Hematopoietic multipotent progenitor cell treated with erythropoietin and hydrocortisone succinate and interleukin-3 and kit ligand, for 15 days (in vitro differentiated cells): ENCODE measurements at places on chromosomes 11 and 22.

GRCh38 chr22:30481711-30482110 is 9.9 kb upstream of the SEC14L3 start:
- DNase-seq, result no peak

DNA sequence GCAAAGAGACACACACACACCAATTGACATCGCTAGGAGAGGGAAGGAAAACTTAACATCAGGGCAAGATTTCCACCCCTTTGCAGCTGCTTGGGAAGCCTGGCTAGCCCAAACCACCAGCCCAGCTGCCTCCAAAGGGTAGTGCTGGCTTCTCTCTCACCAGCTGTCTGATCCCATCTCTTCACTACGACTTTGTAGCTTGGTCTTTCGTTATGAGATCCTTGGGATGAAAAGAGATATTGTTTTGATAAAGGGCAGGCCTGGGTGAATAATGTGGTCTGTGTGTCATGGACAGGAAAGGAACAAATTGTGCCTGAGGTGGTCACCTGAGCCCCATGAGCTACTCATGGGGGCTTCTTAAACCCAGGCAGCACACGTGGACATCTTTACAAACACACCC is 101.9 kb downstream of the ARL14EP start:
- no peak for DNase-seq

GRCh38 chr11:123000721-123001120 is 19.1 kb upstream of the BSX start:
- no peak for DNase-seq

- DNase-seq, result no peak
Measured at GRCh38 chr11:48182860-48183526, 33.6 kb upstream of the OR4B1 start.

- no peak for DNase-seq
Measured at GRCh38 chr11:12606597-12606996, 67.6 kb upstream of the TEAD1 start.

DNA sequence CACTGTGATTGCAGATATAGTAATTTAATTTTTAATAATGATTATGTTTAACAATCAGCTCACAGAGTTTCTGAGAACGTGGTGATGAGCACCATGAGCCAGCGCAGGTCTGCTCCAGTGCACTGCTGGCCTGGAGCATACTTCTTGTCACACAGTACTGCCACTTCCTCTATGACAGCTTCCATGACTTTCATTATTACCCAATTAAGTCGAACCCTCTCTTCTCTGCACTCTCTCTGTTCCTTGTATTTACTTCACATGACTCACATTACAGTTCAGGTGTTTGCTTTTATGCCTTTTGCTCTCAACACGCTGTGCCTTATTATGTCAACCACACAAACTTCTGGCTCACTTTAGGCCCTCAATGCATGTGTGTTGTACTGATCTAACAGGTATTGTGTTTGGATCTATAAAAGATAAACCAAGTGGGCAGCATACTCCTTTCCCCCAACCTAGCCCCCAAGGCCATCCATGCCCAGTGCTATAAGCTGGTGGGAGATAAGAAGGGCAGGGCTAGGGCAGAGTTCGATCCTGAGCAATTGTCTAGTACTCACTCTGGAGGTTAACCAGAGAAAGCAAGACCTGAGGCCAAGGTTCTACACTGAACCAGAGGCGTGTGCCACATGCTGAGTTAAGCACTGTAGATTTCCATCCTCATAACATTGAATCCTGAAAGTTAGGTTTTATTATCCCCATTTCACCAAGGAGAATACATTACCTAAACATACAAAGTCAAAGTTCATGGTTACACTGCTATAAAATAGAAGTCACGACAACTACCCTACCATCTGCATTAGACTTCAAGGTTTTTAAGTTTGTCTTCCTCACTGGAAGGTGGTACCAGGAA is 356.5 kb downstream of the INSC start:
- no peak for DNase-seq

DNA sequence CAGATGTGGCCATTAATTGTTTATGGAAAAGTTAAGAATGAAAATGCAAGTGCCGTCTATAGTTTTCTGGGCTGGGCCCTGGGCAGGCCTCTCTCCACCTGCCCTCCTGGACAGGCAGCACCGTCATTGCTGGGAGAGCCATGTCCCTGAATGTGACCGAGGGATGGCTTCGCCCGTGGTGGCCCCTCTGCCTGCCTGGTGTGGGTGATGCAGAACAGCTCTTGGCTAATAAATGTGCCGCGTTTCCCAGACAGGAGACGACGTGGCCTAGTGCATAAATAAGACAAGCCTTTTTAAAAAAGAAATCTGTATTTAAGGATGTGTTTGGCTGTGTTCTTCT is 407.3 kb downstream of the TBC1D22A start:
- no peak for DNase-seq
